ENCODE measurements at places on chromosomes 5 and 9.
A peak's percentile ranks its signal among the peaks of the same experiment; 100 is the strongest.

DNA sequence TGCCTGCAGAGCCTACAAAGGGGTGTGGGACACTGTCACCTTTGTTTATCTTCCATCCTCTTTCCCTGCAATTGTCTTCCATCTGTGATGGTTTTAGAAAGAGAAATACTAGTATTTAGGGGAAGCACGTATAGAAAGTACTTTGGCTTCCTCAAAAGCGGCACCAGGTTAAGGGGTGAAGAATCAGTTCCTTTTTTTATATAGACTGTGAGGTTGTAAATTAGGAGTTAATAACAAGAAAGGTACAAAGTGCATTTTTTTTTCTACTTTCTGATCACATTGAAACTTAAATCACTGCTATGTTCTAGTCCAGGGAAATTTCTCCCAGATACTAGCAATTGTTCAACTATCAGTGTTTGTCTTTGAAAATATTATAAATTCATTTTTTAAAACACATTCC, 219.3 kb downstream of the CEMIP2 start:
- no peak for DNase-seq

DNA sequence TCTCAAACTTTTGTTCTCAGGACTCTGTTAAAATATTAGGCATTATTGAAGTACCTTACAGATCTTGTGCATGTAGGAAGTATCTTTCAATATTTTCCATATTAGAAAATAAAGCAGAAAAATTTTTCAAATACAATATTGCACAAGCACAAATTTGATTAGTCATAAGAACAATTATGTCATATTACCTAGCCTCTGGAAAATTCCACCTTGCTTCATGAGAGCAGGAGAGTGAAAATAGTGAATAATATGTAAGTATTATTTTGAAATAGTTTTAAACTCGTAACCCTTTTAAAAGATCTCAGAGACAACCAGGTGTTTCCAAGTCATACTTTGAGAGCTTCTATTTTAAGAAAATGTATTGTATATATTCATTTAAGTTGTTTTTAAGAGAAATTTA, 1672.9 kb upstream of the ACO1 start:
- no peak for DNase-seq

GRCh38 chr9:137270929-137271695, 6.4 kb upstream of the TOR4A start:
- no peak for DNase-seq

GRCh38 chr5:132629230-132629944, 28.6 kb upstream of the IL13 start:
- DNase-seq: peak; percentile 47

DNA sequence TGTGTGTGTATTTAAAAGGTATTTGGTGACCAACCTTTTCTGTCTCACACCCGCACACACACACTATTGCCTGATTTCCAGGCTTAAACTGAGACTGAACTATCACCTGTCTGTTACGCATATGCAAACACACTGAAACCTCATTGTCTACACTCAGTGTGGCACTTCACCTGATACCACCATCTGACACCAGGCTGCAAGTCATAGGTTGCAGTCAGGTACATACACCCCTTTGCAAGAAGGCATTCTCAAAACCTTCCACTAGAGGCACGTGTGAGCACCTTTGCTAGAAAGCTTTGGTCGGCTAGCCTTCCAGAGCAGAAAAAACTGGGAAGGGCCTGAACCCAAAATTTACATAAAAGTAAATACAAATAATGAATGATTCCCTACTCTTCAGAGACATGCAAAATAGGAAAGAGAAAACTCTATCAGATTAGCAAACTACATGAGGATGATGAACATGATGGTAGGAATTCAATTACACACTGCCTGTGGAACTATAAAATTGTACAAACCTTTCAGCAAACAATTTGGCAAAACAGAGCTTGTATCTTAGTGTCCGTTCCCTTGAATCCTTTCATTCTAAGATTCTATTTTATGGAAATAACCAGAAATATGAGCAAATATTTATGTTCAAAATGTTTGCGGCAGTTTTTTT, 5.9 kb upstream of the FOXD1 start:
- DNase-seq: no peak

DNA sequence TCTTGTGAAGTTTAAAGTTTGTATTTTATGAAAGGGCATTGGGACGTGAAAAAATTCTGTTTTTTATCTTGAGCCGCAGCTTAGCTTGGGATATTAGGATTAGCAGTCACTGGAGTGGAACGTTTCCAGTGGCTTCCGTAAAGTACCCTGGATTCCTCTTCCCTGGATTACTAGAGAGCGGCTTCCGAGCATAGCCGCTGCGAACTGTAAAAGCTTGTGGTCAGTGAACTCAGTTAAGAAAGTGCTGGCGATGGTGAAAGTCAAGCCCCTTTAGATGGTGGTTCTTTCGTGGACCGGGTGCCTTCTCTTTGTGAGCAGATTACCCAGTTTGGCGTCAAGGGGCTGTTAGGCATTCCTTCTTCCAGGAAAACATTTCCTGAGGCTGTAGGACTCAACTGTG, 168.1 kb downstream of the KDM4C start:
- no peak for DNase-seq

- DNase-seq: no peak
Measured at GRCh38 chr9:122954253-122954691, 13.5 kb downstream of the RABGAP1 start.

DNA sequence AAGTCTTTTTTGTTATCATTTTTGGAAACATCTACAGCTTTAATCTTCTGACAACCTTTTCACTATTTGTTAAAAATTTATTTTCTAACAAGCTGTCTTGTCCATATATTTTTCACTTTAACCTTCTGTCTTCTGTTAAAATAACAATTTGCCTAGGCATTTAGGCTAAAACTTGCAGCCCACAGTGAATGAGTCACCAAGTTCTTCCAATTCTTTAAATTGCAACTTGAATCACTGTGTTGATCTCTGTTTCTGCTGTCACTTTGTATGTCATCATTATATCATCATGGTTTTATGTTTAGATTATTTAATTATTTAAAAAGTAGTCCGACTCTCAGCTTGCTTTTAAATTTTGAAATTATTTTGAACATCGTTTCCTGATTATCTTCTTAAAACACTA, 473.8 kb upstream of the PTPRD start:
- DNase-seq: no peak

DNA sequence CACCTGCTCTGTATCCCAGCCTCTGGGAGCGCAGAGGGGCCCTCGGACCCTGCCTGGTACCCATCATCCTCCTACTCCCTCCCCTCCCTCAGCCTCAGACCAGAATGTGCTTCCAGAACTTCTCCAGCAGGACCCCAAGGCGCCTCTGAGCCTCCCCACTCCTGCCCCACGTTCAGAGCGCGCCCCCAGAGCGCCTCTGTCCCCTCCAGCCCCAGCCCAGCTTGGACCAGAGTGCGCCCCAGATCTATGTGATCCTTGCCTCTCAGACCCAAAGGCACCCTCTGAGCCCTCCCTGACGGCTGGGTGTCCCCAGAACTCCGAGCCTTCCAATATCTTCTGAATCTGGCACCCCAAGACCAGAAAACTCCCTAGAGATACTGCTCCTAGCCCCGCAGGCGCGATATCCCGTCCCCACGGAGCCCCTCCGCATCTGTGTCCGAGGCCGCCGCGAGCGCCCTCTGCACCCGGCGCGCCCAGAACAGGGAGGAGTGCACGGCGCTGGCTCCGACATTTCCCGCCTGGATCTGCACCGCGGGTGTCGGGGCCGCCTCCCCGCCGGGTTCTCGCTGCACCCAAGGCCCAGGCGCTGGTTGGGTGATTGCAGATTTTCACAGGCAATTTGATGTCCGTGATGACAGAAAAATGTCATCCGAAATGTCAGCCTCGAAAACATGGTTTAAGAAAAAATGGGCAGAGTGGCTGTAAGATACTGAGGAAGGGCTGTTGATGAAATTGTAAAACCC, 522 bp downstream of the BHMT start:
- no peak for DNase-seq

GRCh38 chr5:983238-983524, 25.4 kb upstream of the NKD2 start:
- no peak for DNase-seq

- DNase-seq: no peak
Measured at GRCh38 chr9:116713271-116713670, 26.2 kb downstream of the TRIM32 start.

DNA sequence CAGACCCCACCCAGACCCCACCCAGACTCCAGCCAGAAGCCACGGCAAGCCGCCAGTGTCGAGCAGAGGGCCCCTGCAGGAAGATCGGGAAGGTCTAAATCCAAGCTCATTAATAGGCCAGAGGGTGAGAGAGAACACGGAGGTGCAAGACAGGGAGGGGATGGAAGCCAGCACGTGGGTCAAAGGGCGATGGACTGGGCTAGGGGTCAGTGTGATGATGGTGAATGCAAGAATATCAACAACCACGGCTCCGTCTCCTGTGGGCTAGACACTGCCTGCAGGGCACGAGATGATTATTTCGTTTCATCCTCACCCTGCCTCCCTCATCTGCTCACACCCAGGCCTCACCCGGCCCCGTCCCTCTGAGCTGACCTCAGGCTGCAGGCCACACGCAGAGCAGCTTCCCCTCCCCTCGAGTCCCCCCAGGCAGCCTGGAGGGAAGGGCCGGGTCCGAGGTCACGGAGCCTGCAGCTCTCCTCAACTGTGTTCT, 122.0 kb downstream of the COL23A1 start:
- no peak for DNase-seq

All from GM06990 (cell line).